ENCODE measurements at places on chromosomes 1 and 21.

DNA sequence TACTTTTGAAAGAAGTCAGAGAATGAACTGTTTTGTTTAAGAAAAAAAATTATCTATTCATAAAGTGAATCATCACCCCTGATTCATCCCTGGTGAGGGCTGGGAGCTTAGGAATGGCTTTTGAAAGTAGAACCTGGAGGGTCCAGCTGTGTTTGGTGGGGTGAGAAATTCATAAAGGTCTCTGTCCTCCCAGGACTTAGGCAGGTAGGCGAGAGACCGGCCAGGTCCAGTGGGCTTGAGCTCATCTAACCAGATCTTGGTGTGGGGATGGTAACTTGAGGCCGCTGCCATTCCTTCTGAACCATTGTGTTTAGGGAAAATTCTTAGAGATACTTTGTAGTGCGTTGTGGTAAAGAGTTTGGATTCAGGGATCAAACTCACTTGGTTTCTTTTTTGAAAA lies 156.8 kb upstream of the TNR start:
- no peak for DNase-seq

DNA sequence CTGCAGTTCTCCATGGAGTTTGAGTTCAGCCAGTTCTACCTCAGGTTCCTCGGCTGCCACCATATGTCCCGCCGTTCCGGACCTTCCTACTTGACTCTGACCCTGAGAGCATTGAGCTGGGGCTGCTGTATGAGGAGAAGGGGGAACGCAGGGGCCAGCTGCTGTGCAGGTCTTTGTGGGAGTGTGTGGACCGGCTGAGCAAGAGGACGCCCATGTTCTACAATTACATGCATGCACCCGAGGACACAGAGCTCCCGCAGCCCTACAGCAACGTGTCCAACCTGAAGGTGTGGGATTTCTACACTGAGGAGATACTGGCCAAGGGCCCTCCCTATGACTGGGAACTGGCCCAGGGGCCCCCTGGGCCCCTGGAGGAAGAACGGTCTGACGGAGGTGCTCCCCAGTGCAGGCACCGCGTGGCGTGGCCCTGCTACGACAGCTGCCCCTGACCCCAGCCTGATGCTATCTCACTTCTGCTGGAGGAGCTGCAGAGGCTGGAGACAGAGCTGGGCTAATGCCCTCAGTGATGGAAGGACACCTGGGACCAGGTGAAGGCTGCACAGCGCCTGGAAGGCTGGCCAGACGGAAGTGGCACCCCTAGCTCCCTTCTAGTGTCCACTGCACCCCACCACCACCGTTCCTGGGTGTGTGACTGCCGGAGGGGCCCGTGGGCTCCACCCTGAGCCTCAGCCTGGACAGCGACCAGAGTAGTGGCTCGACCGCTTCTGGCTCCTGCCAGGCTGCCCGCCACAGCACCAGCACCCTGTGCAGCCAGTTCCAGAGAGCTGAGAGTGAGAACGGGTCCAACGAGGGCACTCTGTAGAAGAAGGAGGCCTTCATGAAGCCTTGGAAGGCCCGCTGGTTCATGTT lies 20.8 kb upstream of the NPPB start:
- no peak for DNase-seq

- no peak for DNase-seq
Observed at GRCh38 chr1:188154761-188155160, 1326.0 kb downstream of the PLA2G4A start.

DNA sequence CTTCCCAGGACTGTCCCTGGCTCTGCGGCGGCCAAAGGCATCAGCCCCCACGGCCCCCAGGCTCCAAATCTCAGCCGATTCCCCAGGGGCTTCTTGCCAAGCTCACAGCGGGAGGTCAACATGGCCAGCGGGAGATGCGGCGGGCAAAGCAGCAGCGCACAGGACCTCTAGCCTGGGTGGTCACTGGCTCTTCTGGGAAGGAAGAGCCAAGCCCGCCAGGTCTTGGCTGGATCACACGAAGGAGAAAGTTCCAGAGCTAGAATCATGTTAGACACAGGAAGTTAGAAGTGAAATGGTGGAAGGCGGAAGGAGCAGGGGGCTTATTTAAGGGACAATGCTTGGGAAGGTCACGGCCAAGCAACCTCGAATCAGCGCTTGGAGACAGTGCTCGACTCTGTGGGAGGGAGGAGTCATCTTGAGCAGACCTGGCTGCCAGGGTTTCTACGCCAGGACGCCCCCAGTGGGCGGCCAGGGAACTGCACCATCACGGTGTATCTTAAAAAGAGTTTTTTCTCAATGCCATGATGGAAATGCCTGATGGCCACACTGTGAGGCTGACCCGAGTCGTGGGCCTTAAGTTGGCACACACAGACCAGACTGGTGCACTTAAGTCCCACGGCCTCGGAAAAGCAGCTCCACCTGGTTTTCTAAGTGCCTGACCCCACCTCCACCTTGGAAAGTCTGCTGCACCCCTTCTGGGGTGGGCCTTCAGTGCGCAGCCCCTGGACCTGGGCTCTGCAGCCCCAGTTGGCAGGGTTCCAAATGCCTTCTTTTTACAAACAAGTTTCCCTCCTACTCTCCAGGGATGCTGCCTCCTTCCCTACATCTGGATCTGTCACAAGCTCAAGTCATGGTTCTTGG lies 29.3 kb downstream of the SLC66A1 start:
- DNase-seq, result peak; percentile 70

DNA sequence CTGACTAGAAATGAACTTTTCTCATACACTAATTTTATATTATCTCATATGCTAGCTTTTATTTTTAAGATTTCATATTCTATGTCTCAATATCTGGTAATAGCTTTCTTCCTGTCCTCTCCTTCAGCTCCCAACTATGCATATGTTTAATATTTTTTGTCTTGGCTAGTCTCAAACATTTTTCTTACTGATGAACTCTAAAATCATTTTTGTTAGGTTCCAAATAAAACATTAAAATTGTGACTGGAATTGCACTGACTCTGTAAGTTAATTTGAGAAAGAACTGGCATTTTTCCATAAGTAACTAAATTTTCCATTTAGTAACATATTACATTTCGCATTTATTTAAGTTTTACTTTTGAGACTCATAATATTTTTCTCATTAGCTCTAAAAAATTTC lies 368.5 kb upstream of the DPYD start:
- DNase-seq, result no peak

DNA sequence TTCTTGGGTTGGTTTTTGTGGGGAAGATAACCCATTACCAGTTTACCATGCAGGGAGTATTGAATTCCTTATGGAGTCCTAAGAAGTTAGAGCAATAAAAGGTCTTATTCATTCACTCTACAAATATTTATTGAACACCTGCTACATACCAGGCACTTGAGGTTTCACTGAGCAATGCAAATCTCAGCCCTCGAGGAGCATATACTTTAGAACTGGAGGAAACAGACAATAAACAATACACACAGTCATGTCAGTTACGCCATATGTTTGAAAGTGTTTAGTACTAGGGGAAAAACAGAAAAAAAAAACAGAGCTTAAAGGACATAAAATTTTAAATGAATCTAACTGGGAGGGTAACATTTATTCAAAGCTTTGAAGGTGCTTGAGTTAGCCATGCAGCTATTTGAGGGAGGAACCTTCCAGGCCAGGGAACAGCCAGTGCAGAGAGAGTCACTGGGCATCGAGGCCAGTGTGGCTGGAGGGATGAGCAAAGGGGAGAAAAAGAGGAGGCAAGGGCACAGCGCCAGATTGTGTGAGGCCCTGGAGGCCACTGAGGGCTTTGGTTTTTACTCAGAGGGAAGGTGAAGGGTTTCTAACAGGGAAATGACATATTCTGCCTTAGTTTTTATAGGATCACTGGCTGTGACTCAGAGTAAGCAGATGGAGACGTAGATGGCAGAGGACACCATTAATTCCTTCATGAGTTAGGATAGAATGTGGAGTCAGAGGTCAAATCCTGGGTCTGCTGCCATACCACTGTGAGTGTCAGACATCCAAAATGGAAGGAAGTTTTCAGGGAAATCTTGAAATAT lies 32.7 kb downstream of the C1orf21 start:
- peak; percentile 34 for DNase-seq

GRCh38 chr1:208892147-208892546 lies 648.0 kb upstream of the PLXNA2 start:
- DNase-seq, result no peak

- DNase-seq, result no peak
Observed at GRCh38 chr1:199580300-199580699, 447.2 kb upstream of the NR5A2 start.

DNA sequence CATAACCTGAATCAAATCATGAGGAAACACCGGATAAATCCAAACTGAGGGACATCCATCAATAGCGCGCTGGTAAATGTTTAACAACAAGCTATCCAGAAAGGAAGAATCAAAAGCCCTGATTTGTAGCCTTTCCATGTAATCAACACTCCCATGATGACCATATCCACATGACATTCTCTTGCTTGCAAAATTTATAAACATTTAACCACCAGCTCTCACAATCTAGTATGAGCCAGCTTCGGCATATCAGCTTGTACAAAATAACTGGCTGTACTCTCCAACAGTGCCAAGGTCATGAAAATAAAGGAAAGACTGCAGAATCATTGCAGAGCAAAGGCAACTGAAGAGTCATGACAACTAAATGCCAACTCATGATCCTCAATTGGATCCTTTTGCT lies 15.7 kb downstream of the HSD11B1 start:
- no peak for DNase-seq

GRCh38 chr1:94265011-94265422 lies 27.6 kb upstream of the ARHGAP29 start:
- no peak for DNase-seq

DNA sequence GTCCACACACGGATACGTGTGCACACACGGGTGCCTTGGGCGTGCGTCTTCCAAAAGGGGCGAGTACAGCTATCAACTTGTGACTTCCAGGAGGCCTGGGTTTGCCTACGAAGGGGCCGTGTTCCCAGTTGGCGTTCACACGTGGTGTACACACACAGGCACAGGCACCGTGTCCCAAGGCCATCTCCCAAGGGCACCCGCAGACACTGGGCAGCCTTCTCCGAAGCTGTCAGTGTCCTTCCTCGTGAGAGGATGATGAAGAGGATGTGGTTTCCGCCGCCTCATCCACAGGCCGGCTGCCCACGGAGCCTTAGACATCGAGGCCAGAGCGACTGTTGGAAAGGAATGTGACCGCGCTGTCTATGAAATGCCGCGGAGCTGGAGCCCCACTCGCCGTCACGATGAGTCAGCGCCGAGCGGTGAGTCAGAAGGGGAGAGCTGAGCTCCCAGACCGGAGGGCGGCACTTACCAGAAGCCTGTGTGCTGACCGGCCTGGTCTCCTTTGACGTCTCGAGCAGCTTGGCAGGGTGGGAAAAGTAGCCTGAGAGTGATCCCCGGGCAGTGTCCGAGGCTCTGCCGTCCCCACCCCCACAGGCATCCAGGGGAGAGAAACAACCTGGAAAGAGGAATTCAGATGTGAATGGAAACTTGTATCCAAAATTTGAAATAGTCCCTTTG lies 141.4 kb upstream of the ARHGEF16 start:
- DNase-seq, result peak; percentile 87

DNA sequence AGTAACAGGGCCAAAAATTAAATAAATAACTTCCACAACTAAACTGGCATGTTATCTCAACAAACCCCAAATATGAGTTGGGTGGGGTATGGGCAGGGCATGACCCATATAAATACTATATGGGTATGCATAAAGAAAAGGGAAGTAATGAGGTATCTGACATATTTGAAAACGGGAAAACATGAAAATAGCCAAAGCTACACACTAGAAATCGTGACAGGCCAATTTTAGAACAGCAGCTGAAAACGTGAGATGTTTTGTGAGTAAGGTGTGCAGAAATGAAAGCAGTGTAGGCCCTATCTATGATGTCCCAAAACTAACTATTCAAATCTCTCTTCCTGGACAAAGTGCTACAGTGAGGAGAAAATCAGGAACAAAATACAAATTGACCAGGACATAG lies 537.9 kb upstream of the NR5A2 start:
- no peak for DNase-seq

Measured in common myeloid progenitor, CD34-positive (primary cell).